ENCODE measurements at places on chromosomes 12 and 14.

GRCh38 chr12:123363740-123364531 lies 711 bp downstream of the SBNO1 start:
- DNase-seq = no peak

- no peak for DNase-seq
Observed at GRCh38 chr12:47527816-47528215, 178.0 kb downstream of the RPAP3 start.

DNA sequence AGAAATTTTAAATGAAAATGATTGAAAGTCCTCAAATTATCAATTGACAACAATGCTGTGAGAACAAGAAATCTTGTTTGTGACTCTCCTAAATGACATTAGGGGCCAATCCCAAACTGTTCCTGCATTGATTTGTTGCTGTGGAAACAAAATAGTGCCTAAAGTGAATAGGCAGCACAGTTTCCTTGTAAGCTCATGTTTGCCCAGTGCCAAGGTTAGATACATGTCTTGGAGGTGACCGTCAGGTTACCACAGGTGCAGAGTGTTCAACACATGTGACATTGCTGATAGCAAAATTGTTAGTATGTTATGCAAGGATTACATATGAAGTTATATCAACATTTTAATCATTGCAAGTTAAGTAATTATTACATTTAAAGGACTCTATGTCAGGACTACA lies 292.6 kb downstream of the ACSS3 start:
- no peak for DNase-seq

GRCh38 chr12:5908251-5908650 lies 36.8 kb downstream of the ANO2 start:
- DNase-seq = no peak

- DNase-seq = no peak
Observed at GRCh38 chr14:106395456-106396050, 869.2 kb downstream of the TMEM121 start.

DNA sequence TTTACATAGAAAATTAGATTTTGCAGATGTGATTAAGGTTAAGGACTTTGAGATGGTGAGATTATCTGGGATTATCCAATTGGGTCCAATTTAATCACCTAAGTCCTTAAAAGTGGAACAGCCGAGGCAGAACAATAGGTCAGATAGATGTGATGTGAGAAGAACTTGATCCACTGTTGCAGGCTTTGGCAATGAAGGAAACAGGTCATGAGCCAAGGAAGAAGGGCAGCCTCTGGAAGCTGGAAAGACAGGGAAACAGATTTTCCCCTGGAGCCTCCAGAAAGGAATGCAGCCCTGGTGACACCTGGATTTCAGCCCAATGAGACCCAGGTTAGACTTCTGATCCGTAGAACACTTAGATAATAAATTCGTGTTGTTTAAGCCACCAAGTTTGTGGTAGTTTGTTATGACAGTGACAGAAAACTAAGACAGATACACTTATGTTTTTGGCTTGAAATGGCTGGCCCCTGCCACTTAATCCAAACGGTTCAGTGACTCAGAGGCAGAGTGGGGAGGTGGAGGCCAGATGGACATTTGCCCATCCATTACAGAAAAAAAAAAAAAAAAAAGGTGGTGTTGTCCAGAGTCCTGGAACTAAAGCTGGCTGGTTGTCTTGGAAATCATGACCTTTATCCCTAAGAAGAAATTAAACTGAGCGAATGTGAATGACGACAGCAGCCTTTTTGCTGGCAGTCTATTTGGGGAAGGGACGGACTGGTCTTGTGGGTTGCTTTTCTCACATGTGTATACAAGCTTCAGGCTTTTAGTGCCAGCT lies 181.9 kb upstream of the NRXN3 start:
- DNase-seq = no peak

GRCh38 chr12:70733385-70733784 lies 96.2 kb upstream of the PTPRB start:
- no peak for DNase-seq

- DNase-seq = no peak
Observed at GRCh38 chr12:71158361-71158882, 623 bp upstream of the TSPAN8 start.

- DNase-seq = no peak
Observed at GRCh38 chr14:104126753-104127152, 11.6 kb upstream of the KIF26A start.

DNA sequence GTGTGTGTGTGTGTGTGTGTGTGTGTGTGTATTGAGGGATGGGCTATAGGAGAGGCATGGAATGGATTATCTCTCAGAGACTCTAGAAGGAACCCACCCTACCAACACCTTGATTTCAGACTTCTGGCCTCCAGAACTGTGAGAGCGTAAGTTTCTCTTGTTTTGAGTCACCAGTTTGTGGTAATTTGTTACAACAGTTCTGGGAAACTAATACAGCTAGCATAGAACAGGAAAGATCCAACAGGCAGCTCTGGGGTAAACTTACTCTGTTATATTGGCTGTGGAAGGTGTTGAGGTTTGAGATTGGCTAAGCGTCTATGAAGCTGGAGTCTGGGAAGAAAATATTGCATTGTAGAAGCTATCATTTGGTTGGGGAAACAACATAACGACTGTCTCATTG lies 334.3 kb downstream of the AACS start:
- no peak for DNase-seq

- no peak for DNase-seq
Observed at GRCh38 chr14:68678471-68678870, 114.4 kb downstream of the ZFP36L1 start.

DNA sequence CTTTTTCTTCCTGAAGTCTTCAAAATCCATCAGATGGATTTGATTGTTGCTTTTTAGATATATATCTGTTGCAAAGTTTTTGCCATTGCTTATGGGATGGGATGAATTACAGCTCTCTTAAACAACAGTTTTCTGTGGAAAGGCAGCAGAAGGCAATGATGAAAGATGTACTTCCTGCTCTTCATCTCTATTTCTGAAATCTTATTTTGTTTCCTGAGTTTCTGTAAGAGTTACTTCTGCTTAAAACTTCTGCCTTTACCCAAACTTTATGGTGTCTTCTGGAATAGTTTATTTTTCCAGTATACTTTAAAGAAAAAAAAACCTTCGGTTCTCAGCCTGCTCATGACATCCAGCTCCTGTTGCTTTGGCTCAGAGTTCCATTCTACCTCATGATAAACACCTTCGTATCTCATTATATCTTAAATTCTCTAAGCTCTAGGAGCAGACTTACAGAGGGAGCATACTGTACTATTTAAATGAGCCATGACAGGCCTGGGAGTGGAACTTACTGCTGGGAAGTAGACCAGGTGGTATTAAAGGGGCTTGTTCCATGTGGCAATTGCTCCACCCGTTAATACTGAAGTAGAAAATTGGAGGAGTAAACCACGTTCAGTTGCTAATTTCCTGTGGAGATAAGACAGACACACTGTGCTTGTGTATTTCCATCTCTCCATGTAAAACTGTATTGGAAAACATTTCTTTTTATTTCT lies 288.4 kb downstream of the FBXL14 start:
- no peak for DNase-seq

DNA sequence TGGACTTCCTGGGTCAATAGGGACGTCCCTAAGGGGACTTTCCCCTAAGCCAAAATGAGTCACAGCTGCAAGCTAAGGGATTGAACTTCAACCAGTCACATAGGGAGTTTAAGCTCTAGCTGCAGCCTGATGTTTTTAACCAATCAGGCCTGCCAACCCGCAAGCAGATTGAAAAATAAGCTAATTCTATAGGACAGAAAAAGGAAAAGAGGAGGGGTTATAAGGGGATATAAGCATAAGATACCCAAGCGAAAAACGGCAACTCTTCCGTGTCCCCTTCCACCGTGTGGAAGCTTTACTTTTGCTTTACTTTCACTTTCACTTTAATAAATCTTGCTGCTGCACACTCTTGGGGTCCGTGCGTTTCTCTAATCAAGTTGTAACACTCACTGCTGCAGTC lies 24.4 kb downstream of the ATP23 start:
- DNase-seq = no peak

DNA sequence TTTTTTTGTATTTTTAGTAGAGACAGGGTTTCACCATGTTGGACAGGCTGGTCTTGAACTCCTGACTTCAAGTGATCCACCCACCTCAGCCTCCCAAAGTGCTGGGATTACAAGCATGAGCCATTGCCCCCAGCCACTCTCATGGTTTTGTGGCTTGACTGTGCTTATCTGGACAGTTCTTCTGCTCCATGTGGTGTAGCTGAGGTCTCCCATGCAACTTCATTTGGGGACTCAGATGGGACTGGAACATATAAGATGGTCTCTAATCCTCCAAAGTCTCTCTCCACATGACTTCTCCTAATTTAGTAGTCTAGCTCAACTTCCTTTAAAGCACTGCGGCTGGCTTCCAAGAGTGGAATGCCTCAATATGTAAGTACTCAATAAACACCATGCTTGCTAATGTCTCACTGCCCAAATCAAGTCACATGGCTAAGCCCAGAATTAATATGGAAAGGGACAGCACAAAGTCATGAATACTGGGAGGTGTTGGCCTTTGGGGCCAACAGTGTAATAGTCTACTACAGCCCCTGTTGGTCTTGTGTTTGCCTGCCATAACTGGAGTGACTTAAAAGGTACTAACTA lies 7.4 kb downstream of the INHBC start:
- no peak for DNase-seq

- DNase-seq = no peak
Observed at GRCh38 chr14:63881926-63882325, 29.1 kb downstream of the SYNE2 start.

GRCh38 chr12:83826112-83826511 lies 1086.5 kb downstream of the SLC6A15 start:
- no peak for DNase-seq

All from activated gamma-delta T cell treated with anti-CD3 and anti-CD28 coated beads, Interleukin-2, amount 50 U/mL, for 16 hours (primary cell).